ENCODE measurements at places on chromosomes 3 and 15. TPM values are rescaled to one million over a fixed set of nuclear protein-coding genes. Genes with fewer than 3 reads are reported as not detected.

GRCh38 chr3:13078163-13078905 lies 5.1 kb upstream of the IQSEC1 start:
- H3K4me3 ChIP-seq, result no peak overlapping the region
- no peaks in the 10 kb centered on the region for H3K27me3 ChIP-seq
- H3K27ac ChIP-seq, result no peak overlapping the region
- no peaks in the 10 kb centered on the region for H3K36me3 ChIP-seq

- no peaks in the 10 kb centered on the region for H3K27me3 ChIP-seq
- no peak for DNase-seq
- peaks cover 7% of the 10 kb centered on the region for H3K4me1 ChIP-seq
- H3K27ac ChIP-seq, result no peak overlapping the region
Observed at GRCh38 chr15:41836073-41836472, 2.6 kb upstream of the PLA2G4B start.

The TIPIN gene
- 8.8 TPM for total RNA-seq

The BUB1B gene
- total RNA-seq, result 2.9 TPM

- H3K4me1 ChIP-seq, result peaks cover 6% of the 10 kb centered on the region
- H3K27me3 ChIP-seq, result no peaks in the 10 kb centered on the region
- no peaks in the 10 kb centered on the region for H3K36me3 ChIP-seq
- H3K27ac ChIP-seq, result no peak overlapping the region
- no peak for DNase-seq
Observed at GRCh38 chr3:192121923-192122322, 605.4 kb downstream of the FGF12 start.

The ZNF710 gene
- total RNA-seq, result 38.7 TPM

- peaks cover 60% of the 10 kb centered on the region for H3K4me1 ChIP-seq
- DNase-seq, result peak; percentile 70
- H3K4me3 ChIP-seq, result peak overlapping the region; percentile 52
- no peaks in the 10 kb centered on the region for H3K27me3 ChIP-seq
- peaks cover 2% of the 10 kb centered on the region for H3K36me3 ChIP-seq
Observed at GRCh38 chr3:43296565-43296964, 10.2 kb downstream of the SNRK start.

GRCh38 chr15:78981532-78982313 lies 36.9 kb upstream of the CTSH start:
- no peak for DNase-seq
- H3K4me1 ChIP-seq, result peaks cover 40% of the 10 kb centered on the region
- no peak overlapping the region for H3K27ac ChIP-seq
- H3K4me3 ChIP-seq, result no peak overlapping the region
- H3K36me3 ChIP-seq, result no peaks in the 10 kb centered on the region
- no peaks in the 10 kb centered on the region for H3K27me3 ChIP-seq

The GOLGA6L4 gene
- 3.9 TPM for total RNA-seq

GRCh38 chr3:53079147-53079546 lies 33.3 kb upstream of the SFMBT1 start:
- no peaks in the 10 kb centered on the region for H3K4me1 ChIP-seq
- DNase-seq, result no peak
- H3K27ac ChIP-seq, result no peak overlapping the region
- no peaks in the 10 kb centered on the region for H3K36me3 ChIP-seq
- H3K27me3 ChIP-seq, result no peaks in the 10 kb centered on the region
- no peak overlapping the region for H3K4me3 ChIP-seq

The COL6A5 gene
- not detected for total RNA-seq
